ENCODE measurements at places on chromosomes 16 and 17. TPM values are rescaled to one million over a fixed set of nuclear protein-coding genes. Genes with fewer than 3 reads are reported as not detected.

CA10 gene
- polyA plus RNA-seq, result 0.31 TPM

- no peak for DNase-seq
Observed at GRCh38 chr16:80586476-80586875, 45.7 kb downstream of the DYNLRB2 start.

- DNase-seq, result no peak
Observed at GRCh38 chr16:52283584-52284375, 263.2 kb downstream of the TOX3 start.

DNA sequence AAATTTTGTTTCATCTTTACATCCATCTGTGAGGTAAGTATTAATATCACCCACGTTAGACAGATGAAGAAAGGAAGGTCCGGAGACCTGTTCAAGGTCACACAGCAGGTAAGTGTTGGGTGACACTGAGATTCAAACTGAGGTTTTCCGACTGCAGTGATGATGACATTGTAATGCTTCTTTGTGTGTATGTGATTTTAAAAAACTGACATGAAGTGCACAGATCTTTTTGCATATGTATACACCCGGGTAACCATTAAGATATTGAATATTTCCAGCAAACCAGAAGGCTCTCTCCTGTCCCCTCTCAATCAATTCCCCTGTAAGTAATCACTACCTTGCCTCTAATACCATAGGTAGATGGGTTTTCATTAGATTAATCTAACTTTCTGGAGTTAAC, 1.5 kb upstream of the TANC2 start:
- no peak for DNase-seq

DNA sequence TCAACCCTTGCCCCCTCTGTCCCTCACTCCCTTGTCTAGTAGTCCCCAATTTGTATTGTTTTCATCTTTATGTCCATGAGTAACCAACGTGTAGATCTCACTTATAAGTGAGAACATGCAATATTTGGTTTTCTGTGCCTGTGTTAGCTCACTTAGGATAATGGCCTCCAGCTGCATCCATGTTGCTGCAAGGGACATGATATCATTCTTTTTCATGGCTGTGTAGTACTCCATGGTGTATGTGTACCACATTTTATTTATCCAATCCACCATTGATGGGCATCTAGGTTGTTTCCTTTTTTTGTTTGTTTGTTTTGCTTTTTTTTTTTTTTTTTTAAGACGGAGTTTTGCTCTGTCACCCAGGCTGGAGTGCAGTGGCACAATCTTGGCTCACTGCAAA, 63.0 kb upstream of the HS3ST4 start:
- DNase-seq, result no peak

- no peak for DNase-seq
Observed at GRCh38 chr17:78454346-78454745, 75.9 kb downstream of the PGS1 start.

GRCh38 chr16:58264961-58265479, 29.8 kb downstream of the PRSS54 start:
- DNase-seq, result no peak

HSF4 gene
- polyA plus RNA-seq, result 4.8 TPM

RAMP2 gene
- 184 TPM for polyA plus RNA-seq

NGFR gene
- polyA plus RNA-seq, result 9.7 TPM

DNA sequence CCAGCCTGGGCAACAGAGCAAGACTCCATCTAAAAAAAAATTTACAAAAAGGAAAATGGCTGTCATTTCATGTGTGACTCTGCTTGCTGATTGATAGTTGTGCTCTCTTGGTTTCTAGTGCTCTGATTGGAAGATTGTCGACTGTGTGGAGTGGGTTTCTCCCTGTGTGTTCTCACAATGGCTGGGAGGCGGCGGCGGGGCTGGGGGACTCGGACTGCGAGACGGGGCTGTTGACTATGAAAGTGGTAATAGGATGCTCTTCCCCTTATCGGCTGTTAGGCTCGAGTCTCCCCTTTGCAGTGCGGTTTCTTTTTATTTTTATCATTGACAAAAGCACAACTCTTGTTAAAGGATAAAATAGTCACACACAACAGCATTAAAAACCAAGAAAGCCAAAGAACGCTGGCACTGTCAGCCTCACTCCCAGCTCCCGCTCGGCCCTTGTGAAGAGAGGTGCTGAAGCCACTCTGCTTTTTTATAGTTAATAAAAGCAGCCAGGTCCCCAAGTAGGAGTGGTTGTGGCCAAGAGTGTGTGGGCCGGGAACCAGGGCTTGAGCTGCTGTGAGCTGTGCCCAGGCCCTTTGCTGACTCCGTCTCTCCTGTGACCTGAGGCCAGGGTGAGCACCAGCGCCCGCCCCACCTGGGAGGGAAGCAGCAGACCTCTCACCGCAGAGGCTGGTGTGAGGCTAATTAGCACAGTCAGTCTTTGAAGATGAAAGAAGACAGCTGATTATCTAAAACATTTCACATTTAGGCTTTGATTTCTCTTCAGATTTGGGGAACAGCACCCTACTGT, 36.5 kb downstream of the TBCD start:
- DNase-seq, result peak; percentile 37

- no peak for DNase-seq
Observed at GRCh38 chr16:13951611-13952010, 31.7 kb downstream of the ERCC4 start.

DNA sequence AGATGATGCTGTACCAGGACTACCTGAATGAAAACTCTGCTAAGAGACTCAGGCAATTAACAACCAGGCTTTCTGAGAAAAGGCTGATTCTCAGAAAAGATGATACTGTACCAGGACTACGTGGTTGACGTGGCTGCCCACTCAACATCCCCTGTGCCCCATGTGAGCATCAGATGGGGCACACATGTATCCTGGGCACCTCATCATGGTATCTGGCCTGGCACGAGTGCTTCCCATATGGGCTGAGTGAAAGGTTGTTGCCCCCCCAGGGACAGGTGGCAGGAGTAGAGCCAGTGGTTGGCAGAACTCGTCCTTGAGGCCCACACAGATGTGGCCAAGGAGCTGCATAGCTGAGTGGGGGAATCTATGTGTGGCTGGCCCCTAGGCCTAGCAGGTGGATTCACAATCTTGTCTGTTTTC, 3.5 kb upstream of the CES4A start:
- no peak for DNase-seq

CBFA2T3 gene
- 5.1 TPM for polyA plus RNA-seq

CRHR1 gene
- polyA plus RNA-seq, result not detected

GRCh38 chr16:476039-476438, 50.6 kb downstream of the RAB11FIP3 start:
- no peak for DNase-seq

DNA sequence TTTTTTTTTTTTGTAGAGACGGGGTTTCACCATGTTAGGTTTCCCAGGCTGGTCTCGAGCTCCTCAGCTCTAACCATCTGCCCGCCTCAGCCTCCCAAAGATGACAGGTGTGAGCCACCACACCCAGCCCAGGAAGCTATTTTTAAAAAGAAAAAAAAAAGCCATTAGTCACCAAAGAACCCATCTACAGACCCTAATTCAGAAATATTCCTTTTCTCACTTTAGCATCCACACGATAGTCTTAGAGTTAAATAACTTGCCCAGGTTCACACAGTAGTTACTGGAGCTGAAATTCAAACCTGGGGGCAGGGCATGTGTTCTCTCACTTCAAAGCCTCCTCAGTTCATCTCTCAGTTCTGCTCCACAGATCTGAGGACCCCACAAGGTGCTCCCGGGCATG, 70.3 kb upstream of the NOL11 start:
- no peak for DNase-seq

- no peak for DNase-seq
Observed at GRCh38 chr16:11480634-11481033, 106.1 kb downstream of the LITAF start.

- DNase-seq, result peak; percentile 37
Observed at GRCh38 chr17:52159246-52160135, 977 bp upstream of the CA10 start.

DNA sequence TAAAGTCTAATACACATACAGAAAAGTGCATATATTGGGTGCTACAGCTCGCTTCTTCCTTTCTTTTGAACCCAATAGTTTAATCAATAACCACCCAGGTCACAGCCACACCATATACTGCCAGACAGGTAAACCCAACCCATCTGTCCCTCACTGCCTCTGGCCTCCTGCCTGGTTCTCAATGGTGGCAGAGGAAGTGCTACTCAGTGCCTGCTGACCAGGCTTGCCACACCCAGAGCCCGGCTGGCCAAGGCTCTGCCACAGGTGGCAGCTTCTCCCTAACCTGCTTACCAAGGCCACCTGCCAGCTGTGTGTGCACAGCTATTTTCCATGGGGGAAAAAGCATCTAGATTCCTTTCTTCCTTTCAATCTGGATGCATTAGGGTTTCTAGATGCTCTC, 584 bp downstream of the PMP22 start:
- peak; percentile 84 for DNase-seq

Measured in left lung (tissue), 14 donors.